ENCODE measurements at places on chromosomes 4 and X.

- DNase-seq, result no peak
Measured at GRCh38 chr4:146465628-146466027, 56.1 kb downstream of the SLC10A7 start.

GRCh38 chrX:63513825-63514568 lies 162.9 kb upstream of the SPIN4 start:
- no peak for DNase-seq

DNA sequence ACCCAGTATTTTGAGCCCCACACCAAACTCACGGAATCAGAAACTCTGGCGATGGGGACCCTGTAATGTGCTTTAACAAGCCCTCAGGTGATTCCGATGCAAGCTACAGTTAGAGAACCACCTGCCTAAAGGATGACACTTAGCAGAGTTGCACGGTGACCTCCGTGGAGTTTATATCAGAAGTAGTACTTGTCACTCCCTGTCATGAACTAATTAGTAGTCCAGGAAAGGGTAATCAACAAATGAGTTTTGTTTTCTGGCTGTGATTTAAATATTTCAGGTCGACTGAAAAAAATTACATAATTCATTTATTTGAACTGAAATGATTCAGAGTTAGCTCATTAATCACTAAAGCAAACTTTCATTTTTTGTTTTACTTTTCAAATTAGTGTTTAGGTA lies 56.4 kb downstream of the TMA16 start:
- no peak for DNase-seq

DNA sequence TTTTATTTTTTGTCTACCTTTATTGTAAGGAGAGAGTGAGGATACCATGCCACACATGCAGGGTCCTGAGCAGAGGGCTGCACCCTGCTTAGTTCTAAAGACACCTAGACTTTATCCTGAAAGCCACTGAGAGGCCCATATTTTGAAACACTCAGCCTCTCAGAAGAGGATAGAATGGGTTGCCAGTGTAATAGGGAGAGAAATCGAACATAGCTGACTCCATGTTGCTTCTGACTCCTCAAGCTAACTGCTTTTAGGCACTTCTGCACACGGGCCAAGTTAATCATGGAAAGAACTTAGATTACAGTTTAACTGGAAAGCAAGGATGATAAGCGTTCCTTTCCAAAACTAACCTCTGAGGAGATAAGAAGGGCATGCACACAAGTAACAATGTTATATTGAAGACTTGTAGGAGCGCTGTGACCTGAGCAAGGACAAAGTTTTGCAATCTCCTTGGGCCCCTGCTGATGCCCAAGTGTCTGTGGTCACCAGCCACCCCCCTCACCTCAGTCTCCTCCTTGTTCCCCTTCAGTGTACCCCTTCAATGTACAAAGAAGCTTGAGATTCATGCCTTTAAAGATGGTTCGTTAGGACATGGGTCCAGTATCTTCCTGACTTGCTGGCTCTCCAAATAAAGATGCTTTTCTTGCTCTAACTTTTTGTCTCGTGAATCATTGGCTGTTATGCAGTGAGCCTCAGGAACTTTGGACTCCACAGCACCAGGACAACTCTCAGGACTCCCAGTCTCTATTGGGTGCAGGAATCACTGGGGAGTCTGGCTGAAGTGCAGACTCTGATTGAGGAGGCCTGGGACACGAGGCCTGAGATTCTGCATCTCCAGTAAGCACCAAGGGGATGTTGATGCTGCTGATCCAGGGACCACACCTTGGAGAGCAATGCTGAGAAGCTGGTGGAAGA lies 25.4 kb upstream of the CD99 start:
- no peak for DNase-seq

DNA sequence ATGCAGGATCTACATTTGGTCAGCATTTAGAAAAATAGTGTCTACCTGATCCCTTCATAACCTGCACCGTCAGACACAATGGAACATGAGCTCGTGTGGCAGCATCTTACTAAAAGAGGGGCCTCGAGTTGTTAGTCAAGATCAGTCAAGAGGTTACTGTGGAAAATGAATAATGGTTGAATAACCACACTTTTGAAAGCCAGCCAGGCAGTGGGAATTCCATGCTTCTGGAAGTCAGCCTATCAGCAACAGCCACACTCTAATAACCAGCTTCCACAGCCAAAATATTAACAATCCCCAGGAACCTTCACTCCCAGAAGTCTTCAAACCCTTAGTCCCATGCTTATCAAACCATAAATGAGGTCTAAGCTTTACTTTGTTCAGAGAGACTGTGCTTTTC lies 234.3 kb downstream of the HS3ST1 start:
- no peak for DNase-seq

GRCh38 chr4:1080432-1080831 lies 32.9 kb downstream of the RNF212 start:
- DNase-seq, result no peak

DNA sequence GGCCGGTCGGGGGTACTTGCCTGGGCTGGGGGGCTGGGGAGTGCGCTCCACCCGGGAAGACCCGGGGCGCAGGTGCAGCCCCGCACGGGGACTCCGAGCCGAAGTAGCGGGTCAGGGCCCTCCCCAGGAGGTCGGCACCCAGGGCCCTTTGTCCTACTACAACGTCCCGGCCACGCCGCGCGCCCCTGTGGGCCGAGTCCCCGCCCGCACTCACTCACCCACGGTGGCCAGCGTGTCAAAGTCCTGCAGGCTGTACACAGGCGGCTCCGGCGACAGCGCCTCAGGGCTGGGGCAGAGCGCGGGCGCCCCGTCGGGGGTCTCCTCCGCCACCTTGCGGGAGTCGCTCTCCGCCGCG lies 602 bp downstream of the PRKX start:
- no peak for DNase-seq

GRCh38 chr4:124708517-124709300 lies 3.8 kb downstream of the ANKRD50 start:
- no peak for DNase-seq

- DNase-seq, result no peak
Measured at GRCh38 chr4:143489106-143489505, 24.4 kb upstream of the SMARCA5 start.

DNA sequence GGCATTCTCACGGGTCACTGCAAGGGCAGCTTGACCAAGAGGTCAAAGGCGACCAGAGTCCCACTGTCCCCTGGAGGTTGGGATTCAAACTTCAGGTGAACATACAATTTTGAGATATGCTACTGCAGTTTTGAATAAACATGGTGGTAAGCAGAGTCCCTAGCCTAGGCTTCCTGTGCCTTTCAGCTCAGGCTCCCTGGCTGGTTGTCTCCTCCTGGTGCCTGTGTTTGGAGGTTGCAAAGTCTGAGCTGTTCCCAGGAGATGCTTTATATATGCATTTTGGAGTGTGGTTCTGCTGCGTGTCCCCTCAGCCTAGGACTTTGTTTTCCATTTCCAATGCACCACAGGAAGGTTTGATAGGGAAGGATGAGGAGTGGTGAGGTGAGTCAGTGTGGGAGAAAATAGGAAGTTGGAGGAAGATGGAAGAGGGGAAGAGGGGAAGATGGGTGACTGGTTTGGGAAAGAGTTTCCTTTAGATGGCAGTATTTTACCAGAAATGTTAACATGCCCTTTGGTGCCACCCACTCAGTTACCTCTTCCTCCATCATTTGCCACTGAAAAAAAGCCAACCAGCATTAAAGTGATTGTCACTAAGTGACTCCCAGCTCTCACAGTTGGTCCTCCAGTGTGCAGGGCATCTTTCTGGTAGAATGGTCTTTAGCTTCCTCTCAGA lies 211.7 kb upstream of the AGTR2 start:
- DNase-seq, result no peak

DNA sequence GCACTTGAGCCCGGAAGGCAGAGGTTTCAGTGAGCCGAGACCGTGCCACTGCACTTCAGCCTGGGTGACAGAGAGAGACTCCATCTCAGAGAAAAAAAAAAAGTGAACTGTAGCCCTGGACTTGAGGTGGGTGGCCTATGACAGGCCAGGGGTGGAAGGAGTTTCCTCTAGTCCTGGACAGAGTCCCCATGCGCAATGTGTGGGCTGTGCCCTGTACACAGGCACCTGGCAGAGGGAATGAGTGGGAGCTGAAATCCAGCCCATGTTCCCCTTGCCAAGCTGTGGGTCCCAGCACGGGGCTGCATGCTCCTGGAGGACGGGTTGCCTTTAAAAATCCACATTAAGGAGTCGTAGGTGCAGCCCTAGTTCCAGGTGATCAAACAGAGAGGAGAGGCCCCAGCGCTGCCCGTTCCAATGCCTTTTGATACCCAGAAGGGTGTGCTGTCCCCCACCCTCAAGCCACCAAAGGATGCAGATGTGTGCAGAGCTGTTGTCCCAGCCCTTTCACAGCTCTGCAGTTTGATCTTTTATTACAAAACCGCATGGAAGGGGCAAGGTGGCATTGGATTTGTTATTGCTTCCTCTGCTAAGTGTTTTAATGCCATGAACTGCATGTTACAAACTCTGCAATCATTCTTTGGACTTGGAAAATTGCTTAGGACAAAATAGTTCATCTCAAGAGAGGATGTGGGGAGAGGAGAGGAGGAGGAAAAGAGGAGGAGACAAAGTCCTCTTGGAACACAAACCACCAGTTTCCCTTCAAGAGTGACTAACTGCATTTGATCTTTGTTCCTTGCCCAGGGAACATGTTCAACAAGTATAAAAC lies 38.0 kb upstream of the PDK3 start:
- no peak for DNase-seq

DNA sequence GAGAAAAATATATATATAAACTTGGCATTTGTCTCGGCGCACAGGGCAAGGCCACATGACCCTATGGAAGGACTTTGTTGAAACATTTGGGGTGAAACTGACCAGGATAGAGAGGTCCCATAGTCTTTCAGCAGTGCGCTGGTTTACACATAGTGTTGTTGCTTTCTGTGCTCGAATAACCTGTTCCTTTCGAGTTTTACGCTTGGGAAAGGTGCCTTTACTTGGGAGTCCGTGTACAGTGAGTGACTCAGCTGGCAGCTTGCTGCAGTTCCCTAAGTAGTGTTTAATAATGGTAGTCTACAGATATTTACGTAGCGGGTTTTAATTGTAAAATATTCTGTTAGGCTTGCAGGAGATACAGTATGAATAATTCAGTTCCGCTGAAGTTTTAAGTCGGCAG lies 578 bp downstream of the APOOL start:
- DNase-seq, result no peak

DNA sequence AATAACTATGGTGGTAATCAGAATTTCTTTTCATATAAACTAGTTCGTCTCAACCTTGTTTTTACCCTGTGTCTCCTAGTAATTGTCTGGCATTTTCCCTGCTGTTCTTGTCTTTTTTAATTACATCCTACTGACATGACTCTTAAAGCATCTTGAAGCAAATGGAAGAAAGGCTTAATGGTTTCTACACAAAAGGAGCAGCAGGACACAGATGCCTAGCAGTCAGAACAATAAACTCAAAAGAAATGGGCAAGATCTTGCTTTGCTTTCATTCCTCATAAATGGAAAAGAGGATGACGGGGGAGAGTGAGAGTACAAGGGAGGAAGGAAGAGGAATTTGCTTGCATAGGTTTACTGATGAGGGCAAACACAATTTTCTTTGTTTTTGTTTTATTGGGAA lies 293.2 kb upstream of the EMCN start:
- DNase-seq, result no peak

DNA sequence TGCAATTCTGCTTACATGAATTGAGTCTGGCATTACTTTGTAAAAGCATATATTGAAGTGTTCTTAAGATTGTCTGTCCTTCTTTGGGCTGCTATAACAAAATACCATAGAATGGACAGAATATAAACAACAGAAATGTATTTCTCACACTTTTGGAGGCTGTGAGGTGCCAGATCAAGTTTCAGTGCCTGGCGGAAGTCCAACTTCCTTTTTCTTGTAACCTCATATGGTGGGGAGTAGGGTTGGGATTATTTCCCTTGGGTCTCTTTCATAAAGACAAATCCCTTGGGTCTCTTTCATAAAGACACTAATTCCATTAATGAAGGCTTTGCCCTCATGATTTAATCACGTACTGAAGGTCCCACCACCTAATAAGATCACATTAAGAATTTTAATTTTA lies 199.3 kb upstream of the GRID2 start:
- DNase-seq, result no peak

DNA sequence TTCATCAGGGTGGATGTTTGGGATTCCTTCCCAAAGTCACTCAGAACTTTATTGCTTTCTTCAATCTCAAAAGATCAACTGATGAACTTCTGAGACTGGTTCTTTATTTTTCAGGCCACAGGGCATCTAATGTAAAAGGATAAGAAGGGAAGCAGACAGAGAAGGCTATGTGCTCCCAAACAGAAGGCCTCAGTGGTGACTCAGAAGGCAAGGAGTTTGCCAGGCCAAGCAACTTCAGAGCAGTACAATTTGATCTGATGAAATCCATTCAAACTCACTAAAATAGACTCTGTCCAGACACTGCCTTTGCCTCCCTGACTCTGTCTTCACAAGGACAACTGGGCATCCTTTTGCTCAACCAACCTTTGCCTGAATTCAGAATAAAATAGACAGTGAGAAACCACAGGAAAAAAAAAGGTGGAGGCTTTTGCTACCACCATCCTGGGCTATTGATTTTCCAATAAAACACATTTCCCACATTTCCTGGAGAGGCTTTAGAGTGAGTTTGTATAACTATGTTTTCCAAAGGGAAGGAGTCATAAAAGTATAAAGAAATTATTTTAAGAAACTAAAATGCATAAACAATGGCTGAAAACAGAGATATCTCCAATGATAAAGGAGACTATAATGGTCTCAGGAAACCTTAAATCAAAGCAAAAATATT lies 55.2 kb downstream of the ARHGEF6 start:
- no peak for DNase-seq

Measured in activated CD8-positive, alpha-beta memory T cell treated with anti-CD3 and anti-CD28 coated beads for 1 hour (primary cell).